BE2C (cell line): ENCODE measurements at places on chromosomes 1 and 21.

DNA sequence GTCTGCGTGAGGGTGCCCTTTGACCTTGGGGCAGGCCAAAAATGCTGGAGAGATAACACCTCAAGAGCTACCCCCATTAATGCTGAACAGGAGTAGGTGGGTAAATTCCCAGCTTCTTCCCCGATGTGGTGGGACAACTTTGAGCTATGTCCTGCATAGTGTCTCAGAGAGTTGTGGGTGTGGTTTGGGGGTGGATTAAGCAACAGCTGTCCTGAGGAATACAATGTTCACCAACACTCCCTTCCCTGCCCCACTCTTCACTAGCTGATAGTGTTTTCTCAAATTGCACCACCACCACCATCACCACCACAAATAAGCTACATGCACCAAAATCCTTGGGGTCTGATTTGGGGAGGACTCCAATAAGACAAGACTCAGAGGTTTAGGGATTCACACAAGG lies 258.4 kb downstream of the HLX start:
- no peak for DNase-seq

GRCh38 chr1:169886422-169886821 lies 7.3 kb downstream of the SCYL3 start:
- DNase-seq: no peak

DNA sequence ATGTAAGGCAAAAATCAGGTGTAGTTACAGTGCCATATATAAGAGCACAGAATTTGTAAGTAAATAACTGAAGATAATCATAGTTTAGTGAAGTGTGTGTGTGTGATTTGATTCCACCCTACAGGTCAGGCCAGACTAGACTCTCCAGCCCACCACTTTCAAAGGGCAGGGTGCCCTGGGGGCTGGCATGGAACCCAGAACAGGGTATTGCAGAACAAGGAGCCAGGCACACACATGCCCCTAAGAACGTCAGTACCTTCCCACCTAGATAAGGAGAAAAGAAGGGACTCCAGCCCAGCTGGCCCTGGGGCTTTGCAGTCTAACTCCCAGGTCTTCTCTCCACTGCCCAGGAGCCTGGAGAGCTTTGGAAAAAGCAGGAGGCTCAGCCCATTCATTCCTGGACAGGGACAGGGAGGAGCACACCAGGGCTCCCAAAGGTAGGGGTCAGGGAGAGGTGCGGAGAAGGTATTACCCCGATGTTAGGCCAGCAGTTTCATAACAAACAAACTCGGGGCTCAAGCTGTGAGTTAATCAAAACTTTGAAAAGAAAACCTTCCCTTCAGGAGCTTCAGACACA lies 149.7 kb upstream of the VANGL1 start:
- no peak for DNase-seq

GRCh38 chr1:57725318-57725717 lies 301.5 kb upstream of the DAB1 start:
- no peak for DNase-seq

- peak; percentile 86 for DNase-seq
Observed at GRCh38 chr1:154998818-154999570, 3.6 kb upstream of the ZBTB7B start.

GRCh38 chr1:22611530-22611947 lies 24.9 kb upstream of the C1QA start:
- DNase-seq: no peak

DNA sequence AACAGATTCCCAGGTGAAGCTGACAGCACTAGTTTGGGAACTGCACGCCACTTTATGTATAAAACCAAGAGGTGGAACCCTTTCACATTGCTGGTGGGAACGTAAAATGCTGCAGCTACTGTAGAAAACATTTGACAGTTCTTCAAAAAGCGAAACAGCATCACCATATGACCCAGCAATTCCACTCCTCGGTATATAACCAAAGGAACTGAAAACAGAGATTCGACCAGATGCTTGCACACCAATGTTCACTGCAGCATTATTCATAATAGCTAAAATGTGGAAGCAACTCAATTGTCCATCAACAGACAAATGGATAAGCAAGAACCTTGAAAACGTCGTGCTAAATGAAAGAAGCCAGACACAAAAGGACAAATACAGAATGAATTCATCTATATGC lies 17.5 kb downstream of the RSPH1 start:
- DNase-seq: no peak

DNA sequence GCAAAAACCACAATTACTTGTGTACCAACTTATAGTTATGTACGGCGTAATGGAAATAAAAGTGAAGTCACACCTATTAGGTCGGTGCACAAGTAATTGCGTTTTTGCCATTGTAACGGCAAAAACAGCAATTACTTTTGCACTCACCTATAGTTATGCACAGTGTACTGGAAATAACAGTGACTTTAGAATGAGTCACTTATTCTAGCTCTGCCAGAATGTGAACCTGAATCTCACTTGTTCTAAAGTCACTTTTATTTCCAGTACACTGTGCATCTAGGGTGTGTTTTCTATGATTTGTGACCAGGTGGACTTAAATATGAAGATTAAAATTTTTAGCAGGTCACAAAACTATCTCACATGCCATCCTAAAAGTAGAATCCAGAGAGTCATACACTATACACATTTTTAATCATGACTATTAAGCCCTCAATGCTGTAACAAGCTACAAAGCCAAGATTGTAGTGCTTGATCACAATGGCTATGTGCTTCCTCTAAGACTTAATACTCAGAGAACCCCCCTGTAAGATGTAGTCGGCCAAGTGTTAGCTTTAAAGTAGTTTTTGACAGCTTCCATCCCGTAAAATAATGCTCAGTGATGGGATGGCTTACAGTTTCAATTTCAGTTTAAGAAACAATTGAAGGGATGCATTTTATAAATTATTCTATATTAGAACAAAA lies 218.8 kb downstream of the NEGR1 start:
- DNase-seq: no peak

DNA sequence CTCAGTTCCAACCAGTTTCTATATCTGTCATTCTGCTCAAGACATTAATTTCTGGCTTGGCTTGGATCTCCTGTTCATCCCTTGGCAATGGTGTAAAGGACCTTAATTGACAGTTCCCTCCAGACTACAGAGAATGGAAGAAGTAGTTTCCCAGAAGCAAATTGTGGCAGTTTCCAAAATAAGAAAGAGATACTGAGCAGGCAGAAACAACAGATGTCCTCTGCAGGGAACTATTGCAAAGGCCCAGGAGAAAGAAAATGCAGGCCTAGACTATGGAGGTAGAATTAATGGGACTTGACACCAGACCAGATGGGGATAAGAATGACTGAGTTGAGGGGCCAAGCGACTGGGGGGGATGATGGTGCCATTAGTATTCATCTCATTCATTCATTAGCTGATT lies 6.1 kb upstream of the AK2 start:
- no peak for DNase-seq

GRCh38 chr1:90850181-90850897 lies 133.2 kb upstream of the BARHL2 start:
- DNase-seq: no peak

GRCh38 chr1:6505367-6506209 lies 14.1 kb upstream of the PLEKHG5 start:
- no peak for DNase-seq

DNA sequence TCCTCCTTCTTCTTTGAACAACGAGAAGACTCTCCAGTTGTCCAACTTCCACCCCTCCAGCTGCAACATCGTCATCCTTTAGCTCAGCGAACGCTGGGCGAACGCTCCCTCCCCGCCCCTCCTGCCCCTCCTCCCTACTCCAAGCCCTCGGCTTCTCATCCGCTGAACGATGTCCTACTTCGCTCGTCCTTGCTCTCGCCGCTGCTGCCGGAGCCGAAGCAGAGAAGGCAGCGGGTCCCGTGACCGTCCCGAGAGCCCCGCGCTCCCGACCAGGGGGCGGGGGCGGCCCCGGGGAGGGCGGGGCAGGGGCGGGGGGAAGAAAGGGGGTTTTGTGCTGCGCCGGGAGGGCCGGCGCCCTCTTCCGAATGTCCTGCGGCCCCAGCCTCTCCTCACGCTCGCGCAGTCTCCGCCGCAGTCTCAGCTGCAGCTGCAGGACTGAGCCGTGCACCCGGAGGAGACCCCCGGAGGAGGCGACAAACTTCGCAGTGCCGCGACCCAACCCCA lies at the start of gene BCAN:
BCAN (plus strand) TSS at position 357 of the 504 bp plus-strand sequence. CDS start 3,938 bp downstream, outside the sequence.
- peak; percentile 71 for DNase-seq
